CD4-positive, alpha-beta T cell treated with Interferon gamma for 1 hour (primary cell): ENCODE measurements at places on chromosomes 1 and 21.

DNA sequence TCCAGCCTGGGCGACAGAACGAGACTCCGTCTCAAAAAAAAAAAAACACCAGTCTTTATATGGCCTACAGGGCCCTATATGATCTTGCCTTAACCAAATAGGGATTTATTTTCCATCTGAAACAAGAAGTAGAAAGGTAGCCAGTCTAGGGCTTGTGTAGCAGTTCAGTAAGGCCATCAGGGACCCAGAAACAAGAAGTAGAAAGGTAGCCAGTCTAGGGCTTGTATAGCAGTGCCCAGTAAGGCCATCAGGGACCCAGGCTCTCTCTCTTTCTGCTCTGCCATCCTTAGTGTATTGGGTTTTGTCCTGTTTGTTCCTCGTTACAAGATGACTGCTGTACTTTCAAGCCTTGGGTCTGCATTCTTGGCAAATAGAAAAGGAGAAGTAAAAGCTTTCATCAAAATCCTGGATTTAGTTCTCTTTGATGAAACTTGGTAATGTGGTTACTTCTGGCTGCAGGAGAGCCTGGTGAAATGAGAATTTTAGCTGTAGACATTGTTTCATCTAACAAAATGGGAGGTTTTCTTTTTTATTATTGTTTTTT lies 46.1 kb downstream of the PKN2 start:
- no peak for DNase-seq

DNA sequence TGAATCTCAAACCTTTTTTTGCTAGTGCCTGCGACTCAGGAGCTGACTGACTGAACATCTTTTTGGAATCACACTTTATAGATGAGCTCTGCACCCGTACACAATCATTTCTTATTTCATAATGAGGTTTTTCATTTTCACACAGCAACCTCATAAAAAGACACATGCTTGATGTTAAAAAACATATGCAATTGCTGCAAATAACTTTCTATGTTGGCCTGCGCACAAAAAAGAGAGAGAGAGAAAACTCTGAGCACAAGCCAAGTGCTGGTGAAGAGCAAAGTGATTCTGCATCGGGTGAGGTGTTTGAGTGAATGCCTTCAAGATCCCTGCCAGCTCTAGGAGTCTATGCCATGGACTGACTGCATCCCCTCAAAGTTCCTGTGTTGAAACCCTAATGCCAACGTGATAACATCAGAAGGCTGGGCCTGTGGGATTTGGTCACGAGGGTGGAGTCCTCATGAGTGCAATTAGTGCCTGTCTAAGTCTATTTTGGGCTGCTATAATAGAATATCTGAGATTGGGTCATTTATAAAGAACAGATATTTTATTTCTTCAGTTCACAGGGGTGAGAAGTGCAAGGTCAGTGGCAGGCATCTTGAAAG lies 36.6 kb downstream of the C1orf87 start:
- DNase-seq, result no peak

DNA sequence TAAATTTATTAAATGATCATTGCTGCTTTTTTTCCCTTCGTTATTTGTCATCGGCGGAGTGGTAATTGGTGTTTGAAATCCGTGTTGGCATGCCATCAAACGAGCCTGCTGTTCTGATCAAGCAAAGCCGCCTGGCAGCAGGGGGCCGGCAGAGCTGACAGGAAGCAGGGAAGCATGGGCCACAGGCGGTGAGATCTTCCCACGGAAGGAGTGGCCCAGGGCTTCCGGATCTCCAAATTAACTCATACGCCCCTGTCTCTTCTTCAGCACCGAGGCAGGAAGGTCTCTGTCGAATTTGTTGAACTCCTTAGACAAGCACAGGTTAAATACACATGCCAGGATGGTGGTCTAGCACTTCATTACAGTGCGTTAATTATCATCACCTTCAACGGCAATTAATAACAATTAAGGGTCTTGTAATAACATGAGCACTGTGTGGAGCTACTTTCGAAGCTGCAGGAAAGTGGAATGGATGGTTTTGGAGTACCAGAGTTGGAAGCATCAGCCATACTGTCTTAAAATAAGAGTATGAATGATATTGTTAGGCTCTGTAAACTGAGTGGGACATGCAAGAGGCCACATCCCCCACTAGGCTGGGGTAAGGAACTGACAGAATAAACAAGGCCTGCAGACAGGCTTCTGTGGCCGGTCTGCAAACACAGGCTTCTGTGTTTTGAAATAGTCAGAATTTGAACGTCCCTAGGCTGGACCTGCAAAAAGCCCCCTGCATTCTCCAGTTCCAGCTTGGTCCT lies 199.4 kb upstream of the DAB1 start:
- no peak for DNase-seq

DNA sequence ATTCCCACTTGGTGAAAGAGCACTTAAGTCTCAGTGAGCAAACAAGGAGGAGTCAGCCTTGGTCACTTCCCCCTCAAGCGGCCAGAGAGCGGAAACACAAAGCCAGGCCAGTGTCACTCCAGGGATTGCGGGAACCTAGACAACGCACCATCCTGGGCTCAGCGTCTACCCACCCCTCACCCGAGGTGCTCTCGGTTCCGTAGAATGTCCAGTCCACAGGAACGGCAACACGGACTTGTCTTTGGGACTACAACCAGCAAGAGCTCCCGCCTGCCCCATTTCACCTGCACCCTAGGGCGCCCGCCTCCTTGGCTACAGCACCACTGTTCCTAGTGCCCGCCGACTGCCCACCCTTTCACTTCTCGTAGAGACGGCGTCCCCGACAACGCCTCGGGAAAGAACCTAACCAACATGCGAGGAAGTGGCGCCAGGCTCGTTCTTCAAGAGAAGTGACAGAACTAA lies 509 bp downstream of the GDAP2 start:
- DNase-seq, result peak; percentile 40

- no peak for DNase-seq
Measured at GRCh38 chr1:200496937-200497336, 87.1 kb upstream of the ZNF281 start.
